Stimulated activated CD8-positive, alpha-beta memory T cell treated with anti-CD3 and anti-CD28 coated beads, Interleukin-2, amount 100 ng/mL, for 1 hour (primary cell): ENCODE measurements at places on chromosomes 1 and 21.

DNA sequence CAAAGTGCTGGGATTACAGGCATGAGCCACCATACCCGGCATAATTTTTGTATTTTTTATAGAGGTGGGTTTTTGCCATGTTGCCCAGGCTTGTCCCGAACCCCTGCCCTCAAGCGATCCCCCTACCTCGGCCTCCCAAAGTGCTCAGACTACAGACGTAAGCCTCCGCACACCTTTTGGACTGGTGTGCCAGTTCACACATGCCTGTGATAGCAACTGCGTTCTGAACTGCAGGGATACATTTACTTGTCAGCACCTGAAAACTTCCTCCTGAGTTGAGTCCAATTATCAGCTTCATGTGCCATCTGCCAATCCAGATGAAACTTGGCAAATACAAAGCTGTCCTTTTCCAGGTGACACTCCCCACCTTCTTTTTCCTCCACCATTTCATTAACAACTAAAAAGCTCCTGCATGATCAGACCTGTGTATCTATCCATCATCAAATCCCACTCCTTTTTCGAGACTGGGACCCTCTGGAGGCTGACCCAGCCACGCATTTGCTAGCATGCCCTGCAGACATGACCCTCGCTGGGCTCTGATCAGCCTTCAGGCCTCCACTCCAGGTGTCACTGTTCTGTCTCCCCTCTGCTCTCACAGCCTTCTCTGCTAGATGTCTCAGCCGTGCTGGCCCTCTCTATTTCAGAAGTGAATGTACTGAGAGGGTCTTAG, 2.1 kb upstream of the DEGS1 start:
- DNase-seq, result no peak

- DNase-seq, result no peak
These were observed 326.1 kb upstream of the BEND5 start for GRCh38 chr1:49102752-49103151.

DNA sequence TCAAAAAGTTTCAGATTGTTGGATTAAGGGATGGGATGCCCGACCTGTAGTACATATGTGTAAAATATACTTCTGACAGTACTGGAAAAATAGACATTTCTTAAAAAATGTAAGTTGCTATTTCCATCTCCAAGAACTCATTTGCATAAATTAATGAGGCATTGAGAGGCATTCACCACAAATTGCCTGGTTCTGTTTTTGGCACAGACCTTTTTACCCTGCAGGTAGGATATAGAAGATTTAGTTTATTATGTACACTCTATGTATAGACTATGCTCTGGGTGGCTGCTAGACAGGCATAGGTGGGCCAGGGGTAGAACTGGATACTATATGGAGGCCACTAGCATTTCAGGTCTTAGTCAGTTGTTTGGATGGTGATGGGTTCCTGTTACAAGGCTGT, 8.0 kb downstream of the CCDC17 start:
- no peak for DNase-seq

DNA sequence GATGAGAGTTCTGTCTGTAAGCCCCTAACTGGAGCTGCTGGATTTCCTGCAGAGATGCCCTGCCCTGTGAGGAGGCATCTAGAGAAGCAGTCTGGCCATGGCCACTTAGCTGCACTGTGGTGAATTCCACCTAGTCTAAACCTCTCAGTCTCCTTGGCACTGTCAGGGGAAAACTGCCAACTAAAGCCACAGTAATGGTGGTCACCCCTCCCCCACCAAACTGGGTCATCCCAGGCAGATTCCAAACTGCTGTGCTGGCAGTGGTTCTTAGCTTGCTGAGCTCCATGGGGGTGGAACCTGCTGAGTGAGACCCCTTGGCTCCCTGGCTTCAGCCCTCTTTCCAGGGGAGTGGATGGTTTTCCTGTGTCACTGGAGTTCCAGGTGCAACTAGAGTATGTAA, 740.6 kb downstream of the RWDD3 start:
- no peak for DNase-seq

DNA sequence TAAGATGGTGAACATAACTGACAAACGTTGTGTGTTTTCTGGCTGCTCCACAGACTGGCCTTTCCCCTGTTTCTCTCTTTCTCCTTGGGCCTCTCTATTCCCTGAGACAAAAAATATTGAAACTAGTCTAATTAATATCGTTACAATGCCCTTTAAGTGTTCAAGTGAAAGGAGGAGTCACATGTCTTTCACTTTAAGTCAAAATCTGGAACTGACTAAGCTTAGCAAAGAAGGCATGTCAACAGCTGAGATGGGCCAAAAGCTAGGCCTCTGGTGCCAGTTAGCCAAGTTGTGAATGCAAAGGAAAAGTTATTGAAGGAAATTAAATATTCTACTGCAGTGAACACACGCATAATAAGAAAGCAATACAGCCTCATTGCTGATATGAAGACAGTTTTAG, 32.2 kb upstream of the FCRL3 start:
- no peak for DNase-seq

- no peak for DNase-seq
These were observed 6.2 kb downstream of the ARHGEF2 start for GRCh38 chr1:155971910-155972809.

GRCh38 chr1:186289943-186290545, 85.0 kb downstream of the TPR start:
- no peak for DNase-seq

GRCh38 chr1:58786927-58787245, 3.0 kb upstream of the JUN start:
- no peak for DNase-seq

- no peak for DNase-seq
These were observed 50.0 kb downstream of the MATN1 start for GRCh38 chr1:30673395-30673794.

DNA sequence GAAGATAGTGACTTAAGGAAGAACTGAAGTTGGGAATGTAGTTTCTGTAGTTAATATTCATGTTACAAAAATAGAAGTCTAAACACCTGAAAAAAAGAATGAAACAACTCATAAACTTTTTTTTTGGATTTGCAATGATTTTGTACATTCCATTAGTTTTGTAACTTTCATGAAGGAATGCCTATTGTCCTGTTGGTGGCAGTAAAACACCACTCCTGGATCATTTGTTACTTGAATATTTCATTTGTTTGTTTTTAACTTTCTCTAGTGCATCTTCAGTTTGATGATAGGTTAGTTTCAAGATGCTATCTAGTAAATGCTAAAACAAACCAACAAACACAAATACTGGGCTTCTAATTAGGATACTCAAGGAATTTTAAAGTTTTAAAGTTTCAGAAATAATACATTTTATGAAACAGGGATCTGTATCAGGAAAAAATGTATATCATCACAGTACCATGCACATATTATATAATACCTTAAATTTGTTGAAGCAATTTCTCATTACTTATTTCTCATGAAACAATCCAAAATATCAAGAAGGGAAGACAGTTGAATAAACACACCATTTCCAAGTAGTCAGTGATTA, 229.7 kb upstream of the CACYBP start:
- DNase-seq, result no peak
